ENCODE measurements at places on chromosomes 3 and 15.

DNA sequence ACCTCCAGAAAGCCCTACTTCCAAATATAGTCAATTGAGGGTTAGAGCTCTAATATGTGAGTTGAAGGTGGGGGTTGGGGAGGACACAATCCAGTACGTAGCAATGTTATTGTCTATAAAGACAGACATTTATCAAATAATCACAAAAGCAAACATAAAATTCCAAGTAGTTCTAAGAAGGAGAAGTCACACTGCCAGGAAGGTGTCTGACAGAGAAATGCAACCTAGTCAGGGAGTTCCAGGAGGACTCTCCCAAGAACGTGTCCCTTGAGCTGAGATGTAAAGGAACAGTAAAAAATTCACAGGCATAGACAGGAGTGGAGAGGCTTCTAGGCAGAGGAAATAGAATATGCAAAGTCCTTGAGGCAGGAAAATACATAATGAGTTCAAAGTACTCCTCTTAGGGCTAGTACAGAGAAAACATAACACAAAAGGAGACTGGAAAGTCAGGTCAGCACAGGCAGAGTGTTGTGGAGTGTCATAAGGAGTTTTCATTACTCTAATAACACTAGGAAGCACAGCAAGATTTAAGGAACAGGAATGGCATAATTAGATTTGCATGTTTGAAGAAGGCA, 277.6 kb upstream of the STT3B start:
- no peaks in the 10 kb centered on the region for H3K4me1 ChIP-seq
- H3K27ac ChIP-seq: no peak overlapping the region
- no peaks in the 10 kb centered on the region for H3K27me3 ChIP-seq
- H3K4me3 ChIP-seq: no peak overlapping the region
- H3K36me3 ChIP-seq: no peaks in the 10 kb centered on the region

DNA sequence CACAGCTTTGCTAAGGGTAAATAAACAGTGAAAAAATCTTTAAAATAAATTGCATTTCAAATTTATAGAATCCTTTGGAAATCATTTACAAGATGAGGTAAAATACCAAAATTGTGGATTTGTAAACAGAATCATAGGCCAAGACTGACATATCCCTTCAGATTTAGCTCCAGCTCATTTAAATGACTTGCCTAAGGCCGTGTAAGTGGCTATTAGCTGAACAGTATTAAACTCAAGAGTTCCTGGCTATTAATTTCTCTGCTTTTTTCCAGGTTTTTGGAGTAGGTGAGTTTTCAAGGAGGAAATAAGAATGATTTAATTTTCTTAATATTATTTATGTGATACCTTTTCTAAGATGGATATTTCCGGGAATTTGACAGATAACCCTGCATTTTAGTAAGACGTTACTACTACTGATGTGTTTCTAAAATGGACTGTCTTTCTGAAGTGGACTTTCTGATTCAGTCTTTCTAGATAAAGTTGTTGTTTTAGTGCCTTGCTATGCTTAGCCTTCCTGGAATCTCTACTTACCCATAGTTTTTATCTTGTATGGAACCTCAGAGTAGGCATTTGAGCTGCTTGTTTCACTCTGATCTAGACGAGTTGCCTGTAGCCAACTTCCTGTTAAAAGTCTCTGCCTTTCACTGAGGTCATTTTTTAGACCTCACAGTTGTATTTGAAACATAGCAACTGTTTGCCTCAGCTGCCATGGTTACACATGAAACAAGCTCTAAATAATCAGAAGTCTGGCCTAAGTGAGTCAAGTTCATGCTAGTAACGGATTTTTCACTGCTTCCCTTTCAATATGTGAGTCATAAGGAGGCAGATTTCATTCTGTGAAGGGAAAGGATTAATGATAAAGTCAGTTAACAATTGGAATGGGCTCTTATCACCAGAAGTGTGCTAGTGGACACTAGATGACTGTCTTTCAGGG, 127.0 kb downstream of the KLHL25 start:
- peaks cover 47% of the 10 kb centered on the region for H3K36me3 ChIP-seq
- H3K4me1 ChIP-seq: peaks cover 23% of the 10 kb centered on the region
- peak overlapping the region; percentile 28 for H3K4me3 ChIP-seq

GRCh38 chr15:74378848-74379247, 11.4 kb upstream of the CYP11A1 start:
- H3K4me1 ChIP-seq: peaks cover 10% of the 10 kb centered on the region
- no peak overlapping the region for H3K4me3 ChIP-seq
- no peak for DNase-seq

- no peak overlapping the region for H3K4me3 ChIP-seq
- H3K27me3 ChIP-seq: no peaks in the 10 kb centered on the region
- H3K36me3 ChIP-seq: no peaks in the 10 kb centered on the region
- no peak for DNase-seq
Measured at GRCh38 chr3:19384868-19385267, 236.6 kb downstream of the KCNH8 start.
